T follicular helper cell (primary cell): ENCODE measurements at places on chromosomes 7 and 10.

DNA sequence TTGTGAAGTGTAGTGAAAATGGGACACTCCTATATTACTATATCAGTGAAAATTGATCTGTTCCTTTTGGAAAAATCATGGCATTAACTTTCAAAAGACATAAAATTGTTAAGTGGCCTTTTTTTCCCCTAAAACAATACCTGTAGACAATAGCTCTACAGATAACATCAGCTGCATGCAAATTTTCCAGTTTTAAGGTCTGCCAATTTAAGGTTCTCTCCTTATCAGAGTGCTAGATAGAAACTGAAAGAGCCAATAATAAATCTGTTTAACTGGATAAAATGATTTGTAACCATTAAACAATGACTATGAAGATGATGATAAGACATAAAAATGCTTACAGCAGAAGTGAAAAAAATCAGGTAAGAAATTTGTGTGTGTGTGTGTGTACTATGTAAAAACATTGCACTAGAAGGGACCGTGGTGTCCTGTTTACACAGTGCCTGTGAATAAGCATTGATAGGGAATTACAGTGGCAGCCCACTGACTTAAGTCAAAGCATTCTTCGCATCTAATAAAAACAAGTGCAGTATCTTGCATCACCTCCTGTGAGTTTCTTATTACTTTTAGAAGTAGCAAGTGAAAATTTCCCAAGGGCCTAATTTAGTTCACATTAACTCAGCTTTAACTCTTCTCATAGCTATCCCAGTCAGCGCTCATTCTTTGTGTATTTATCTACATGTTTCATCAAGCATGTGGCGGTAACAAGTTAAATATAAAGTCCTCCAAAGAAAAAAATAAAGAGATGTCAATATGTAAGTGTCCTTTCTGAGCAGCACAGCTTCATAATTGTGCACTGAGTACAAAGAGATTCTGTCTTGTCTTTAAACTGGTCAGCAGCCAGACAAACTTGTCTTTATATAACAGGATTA is 261.9 kb downstream of the ARL4A start:
- DNase-seq = no peak

- DNase-seq = no peak
Observed at GRCh38 chr7:40077849-40078248, 56.6 kb downstream of the MPLKIP start.

GRCh38 chr7:158959954-158960353 is 103.6 kb downstream of the DYNC2I1 start:
- DNase-seq = no peak

- DNase-seq = no peak
Observed at GRCh38 chr7:156897673-156898072, 4.7 kb upstream of the LMBR1 start.

DNA sequence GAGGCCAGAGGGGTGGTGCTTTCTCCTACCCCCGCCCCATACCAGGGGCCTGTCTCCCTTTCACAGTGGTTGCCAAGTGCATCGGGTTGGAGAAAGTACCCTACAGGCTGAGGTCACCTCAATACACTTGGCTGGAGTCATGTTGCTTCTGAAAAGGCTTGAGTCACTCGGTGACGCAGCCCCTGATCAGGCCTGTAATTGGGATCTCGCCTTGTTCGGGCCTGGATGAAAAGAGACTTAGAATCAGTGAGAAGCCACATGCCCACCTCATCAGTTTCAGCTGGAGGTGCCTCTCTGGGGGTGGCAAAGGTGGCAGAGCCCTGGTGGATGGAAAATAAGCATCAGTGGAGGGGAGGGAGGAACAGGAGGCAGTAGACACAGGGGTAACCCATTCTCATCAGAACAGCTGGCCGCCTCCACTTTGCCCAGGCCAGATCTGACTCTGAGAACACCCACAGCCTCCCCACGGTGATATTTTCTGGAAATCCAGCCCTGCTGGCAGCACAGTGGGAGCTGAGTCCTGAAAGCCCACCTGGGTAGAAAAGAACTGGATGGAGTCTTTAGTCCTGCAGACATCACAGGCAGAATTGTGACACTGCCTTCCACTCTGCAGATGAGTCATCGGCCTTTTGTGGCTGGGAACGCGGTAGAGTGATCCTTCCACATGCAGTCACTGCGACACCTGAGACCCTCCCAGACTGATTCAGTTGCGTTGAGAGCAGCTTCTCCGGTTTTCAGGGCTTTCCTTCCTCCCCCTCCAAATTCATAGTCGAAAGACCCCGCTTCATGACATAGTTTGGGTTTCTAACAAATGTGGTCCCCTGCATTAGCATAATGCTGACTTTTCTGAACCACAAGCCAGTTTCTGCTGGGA is 108.0 kb downstream of the GRK5 start:
- DNase-seq = peak; percentile 41

GRCh38 chr7:112023786-112024185 is 182.4 kb downstream of the DOCK4 start:
- DNase-seq = no peak

GRCh38 chr7:67593794-67594193 is 597.2 kb downstream of the TYW1 start:
- DNase-seq = no peak

GRCh38 chr10:124576526-124577420 is 115.2 kb downstream of the LHPP start:
- no peak for DNase-seq

- no peak for DNase-seq
Observed at GRCh38 chr10:24357344-24358004, 148.5 kb downstream of the KIAA1217 start.

DNA sequence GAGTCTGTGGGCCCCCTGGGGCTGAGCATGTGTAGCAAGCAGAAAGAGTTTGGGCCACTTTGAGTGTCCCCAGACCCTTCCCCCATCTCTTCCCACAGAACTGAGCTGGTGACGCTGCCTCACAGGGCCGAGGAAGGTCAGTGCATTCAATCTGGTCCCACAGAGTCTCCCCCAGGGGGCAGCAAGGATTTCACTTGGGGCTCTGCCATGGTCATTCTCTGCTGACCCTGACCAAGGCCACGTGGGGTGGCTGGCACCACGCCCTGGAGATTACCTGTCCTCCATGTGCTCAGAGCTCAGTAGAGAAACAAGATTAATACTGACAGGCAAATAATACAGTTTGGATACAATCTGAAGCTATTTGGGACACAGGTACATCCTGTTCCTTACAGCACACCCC is 30.2 kb downstream of the ADRA2A start:
- no peak for DNase-seq

- no peak for DNase-seq
Observed at GRCh38 chr10:47368431-47369180, 15.5 kb downstream of the ZNF488 start.

DNA sequence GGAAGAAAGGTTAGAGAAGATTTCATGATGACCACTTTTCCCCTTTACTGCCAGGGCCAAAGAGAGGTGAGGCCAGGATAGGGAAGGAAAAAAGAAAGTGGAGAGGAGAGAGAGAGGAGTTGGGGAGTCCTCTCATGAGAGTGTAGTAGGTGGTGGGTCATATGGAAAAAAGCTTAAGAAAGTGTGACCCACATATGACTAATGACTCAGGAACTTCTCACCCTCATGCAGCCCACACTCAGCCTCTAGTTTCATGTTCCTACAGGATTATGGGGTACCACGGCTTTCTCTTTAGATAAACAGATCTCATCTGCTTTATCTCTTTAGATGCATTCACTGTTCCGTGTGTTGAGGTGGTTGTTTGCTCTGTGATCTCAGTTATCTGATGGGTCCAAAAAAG is 462.5 kb upstream of the IGFBP3 start:
- DNase-seq = no peak

GRCh38 chr7:101410743-101411507 is 48.2 kb downstream of the COL26A1 start:
- DNase-seq = peak; percentile 3

DNA sequence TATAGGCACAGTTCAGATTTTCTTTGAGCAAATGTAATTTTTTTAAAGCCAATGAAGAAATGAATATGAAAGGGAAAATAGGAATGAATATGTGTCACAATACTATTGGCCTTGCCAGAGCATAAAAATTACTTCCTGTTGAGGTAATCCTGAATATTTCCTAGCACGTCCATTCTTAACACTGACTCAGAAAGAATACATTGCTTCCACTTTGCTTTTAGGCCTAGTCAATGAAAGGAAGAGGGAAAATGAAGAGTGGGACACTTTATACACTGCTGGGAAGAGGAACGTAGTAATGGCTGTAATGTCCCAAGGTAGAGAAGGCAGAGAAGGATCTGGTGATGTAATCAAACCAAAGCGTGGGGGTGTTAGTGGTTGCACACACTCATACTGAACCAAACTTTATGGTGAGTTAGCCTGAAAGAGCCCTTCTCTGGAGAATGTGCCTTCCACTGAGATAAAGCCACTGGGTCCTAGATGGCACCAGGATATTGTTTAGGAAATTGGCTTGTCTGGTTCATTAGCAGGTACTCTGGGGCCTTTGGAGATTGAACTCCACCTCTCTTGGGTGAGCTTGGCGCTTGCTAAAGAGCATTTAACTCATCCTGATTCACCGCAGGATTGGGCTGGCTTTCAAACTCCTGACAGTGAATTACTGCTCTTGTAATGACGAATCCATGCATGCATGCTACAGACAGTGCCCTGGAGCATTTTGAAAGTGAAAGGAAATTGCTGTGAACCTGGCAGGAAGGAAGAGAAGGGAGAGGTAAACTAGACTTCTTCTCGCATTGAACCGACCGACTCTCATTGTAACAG is 254.9 kb downstream of the KIAA1217 start:
- no peak for DNase-seq

- no peak for DNase-seq
Observed at GRCh38 chr7:119974972-119975371, 298.0 kb upstream of the KCND2 start.

GRCh38 chr10:5960070-5960972 is 17.0 kb downstream of the IL15RA start:
- no peak for DNase-seq

DNA sequence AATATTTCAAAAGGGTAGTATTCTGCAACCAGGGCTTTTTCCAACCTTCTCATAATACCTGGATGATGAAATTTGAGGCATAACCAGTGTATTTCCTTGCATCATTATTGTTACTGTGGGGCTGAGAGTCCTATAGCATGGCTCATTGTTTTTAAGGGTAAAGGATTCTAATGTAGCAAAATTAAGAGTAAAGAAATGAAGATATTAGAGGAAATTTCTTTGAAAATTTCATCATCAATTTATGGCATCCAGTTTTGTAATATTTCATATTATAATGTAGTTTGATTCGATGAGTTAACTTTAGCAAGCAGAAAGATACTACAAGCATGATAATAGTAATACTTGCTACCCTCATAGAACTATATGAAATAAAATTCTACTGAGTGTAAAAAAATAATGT is 387.3 kb upstream of the LRGUK start:
- DNase-seq = no peak

GRCh38 chr10:30494558-30494957 is 60.6 kb downstream of the MAP3K8 start:
- no peak for DNase-seq

- DNase-seq = no peak
Observed at GRCh38 chr7:31263338-31263737, 77.2 kb downstream of the NEUROD6 start.

GRCh38 chr7:71308096-71308495 is 176.2 kb downstream of the GALNT17 start:
- DNase-seq = no peak

- DNase-seq = no peak
Observed at GRCh38 chr10:60914690-60915141, 29.3 kb downstream of the RHOBTB1 start.

DNA sequence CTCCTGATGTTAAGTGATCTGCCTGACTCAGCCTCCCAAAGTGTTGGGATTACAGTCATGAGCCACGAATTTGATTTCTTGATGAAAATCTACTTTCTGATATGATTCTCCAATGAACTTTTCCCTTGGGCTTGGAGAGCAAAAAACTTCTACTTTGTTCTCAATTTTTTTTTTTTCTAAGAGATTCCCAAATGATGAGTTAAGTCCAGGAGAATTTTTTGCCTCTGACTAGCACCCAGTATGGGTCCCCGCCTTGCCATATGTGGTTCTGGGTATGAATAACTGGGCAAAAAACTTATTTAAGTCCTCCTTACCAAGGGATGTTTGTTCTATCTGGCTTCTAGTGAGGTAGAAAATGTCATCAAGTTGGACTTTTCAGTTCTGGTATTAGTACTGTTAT is 147.9 kb upstream of the LYZL1 start:
- no peak for DNase-seq

DNA sequence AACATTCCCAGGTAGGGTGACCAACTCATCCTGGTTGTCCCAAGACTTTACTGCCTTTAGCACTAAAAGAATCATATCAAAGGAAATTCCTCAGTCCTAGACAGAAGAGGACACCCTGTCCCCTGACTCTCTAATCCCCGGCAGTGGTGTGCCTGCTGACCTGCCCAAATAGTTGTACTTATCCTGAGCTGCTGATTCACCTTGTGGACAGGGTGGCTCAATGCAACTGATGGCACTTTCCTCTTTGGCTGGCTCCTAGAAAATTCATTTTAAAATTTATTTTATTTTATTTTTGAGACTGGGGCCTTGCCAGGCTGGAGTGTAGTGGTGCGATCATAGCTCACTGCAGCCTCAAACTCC is 111.7 kb downstream of the JCAD start:
- DNase-seq = no peak

DNA sequence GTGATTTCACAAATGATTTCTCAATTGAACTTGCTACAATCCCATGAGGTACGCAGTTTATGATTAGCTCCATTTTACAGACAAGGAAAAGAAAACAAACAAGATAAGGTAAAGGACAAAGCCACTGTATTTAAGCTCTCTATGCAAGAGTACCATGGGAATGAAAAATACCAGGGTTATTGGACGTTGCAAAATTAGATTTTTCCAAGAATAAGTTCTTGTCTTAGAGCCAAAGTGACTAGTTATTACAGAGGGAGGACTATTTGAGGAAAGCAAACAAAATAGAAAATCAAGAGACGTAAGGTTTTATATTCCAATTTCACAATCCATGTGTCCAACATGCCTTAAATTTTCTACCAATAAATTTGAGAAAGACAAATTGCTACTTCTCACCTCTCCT is 97.9 kb upstream of the PTN start:
- DNase-seq = no peak

DNA sequence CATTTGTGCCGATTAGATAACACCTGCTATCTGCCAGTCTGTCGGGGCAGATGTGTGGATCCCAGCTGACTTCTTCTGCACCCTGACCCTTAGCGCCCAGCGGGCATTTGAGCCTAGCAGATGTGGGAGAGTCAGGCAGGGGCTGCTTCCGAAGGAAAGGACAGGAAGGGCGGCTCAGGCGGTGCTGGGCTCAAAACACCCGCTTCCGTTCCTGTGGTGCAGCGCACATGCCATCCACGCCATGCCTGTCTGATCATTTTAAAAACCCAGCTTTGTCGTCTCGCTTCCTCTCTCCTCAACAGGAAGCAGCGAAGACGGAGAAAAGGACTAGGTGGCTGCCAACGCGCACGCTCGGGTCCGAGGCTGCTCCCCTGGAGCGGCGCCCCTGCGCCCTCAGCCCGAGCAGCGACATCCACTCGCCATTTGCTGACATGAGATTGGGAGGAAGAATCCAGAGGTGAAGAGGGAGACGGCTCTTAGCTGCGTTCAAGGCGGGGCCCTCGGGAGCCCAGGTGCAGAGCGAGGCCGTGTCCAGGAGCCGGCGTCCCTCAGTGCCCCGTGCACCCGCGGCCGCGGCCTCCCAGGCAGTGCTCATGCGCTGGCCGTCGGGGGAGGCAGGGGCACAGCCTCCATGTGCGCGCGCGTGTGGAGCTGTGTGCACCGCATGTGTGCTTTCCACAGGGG is 5.9 kb upstream of the BHLHA15 start:
- DNase-seq = no peak

- no peak for DNase-seq
Observed at GRCh38 chr7:142833174-142834048, 21.5 kb upstream of the EPHB6 start.

GRCh38 chr7:2611401-2611800 is 20.4 kb upstream of the TTYH3 start:
- DNase-seq = no peak
